Left colon (tissue), 2 donors: ENCODE measurements at places on chromosomes 3 and 15. TPM values are rescaled to one million over a fixed set of nuclear protein-coding genes. Genes with fewer than 3 reads are reported as not detected.

DNA sequence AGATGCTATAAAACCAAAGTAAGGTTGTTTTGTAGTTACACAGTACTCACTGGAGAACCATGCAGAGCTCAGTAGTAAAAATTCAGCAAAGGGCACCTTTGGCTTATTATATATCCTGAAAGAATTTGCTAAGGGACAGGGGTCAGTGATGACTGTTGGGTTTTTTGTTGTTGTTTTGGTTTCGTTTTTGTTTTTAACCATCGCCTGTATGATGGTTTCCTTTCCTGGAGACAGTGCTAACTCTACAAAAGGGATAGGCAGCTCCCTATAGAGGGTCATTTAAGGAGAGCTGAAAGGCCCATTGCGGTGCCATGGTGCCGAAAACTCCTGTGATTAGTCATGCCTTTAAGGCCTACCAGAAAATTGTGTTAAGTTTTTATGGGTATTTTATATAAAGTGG, 118.2 kb upstream of the GOLIM4 start:
- no peak for DNase-seq

GRCh38 chr3:105822171-105823123, 46.4 kb downstream of the CBLB start:
- no peak for DNase-seq

The AEN gene
- 16.9 TPM for total RNA-seq

The NPAP1 gene
- not detected for total RNA-seq

DNA sequence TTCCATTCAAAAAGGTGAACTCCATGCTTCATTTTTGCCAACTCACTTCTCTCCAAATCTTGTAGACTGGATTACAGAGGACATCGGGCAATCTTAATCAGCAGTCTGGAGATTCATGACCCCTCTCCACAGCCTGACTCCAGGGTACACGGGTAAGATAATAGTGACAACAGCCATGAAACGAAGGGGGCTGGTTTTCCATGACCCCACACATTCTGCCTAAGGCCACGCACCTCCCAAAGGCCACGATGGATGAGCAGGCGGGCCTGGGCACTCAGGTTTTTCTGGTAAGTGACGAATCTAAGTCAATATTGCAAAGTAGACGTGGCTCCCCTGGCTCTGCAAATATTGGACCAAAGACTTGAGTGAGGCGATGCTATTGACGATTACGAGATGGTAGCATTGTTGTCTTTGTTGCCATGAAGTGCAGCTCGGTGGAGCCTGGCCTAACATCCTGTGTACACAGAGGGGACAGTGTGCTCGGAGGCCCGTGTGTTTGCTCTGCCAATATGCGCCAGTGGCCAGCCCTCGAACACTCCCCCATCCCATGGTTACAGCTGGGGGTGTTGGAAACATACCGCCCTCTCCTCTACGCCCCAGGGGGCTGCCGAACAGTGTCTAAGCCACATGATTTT, 119.1 kb downstream of the OPA1 start:
- DNase-seq, result no peak

The CSTA gene
- 1.1 TPM for total RNA-seq

The ACP3 gene
- total RNA-seq, result 14.7 TPM

DNA sequence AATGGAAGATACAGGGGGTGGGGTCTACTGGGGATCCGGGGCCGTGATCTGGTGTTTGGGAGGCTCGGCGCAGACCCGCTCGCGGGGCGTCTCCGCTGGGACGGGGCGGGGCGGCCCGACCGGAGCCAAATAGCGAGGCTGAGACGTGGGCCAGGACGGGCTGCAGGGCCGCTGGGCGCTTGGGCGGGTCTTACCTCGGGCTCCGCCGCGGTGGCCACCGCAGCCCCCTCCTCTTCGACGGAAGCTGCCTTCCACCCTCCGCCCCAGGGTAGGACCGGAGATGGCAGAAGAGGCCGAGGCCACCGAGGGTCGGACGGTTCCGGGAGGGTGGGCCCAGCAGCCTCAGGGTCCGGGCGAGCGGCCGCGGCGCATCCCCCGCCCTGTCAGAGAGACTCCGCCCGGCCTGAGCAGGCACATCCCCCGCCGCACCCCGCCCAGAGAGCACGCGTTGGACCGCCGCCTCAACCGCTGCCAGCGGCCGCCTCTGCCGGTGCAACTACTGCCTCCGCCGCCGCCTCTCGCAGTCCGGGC, 399 bp downstream of the MYO9A start:
- peak; percentile 81 for DNase-seq

DNA sequence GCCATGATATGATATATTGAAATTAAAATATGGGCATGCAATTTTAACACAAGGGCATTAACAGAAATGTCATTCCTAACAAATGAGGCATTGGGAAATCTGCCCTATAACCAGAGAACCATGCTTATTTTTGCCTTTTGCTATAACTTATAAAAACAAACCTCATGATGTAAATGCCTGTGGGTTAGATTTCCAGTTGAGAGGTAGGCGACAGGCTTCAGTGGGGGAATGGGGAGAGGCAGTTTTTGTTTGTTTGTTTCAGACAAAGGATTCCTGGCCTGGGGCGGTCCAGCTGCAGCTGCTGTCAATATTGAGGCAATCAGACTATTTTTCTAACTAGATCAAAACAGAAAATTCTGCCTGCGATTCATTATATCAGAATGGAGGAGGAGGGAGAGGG, 490.4 kb upstream of the CFAP20DC start:
- no peak for DNase-seq

- no peak for DNase-seq
Observed at GRCh38 chr15:63572749-63573464, 24.3 kb upstream of the FBXL22 start.

The CCRL2 gene
- 19.4 TPM for total RNA-seq

GRCh38 chr3:42670670-42671069, 14.7 kb upstream of the KLHL40 start:
- no peak for DNase-seq

DNA sequence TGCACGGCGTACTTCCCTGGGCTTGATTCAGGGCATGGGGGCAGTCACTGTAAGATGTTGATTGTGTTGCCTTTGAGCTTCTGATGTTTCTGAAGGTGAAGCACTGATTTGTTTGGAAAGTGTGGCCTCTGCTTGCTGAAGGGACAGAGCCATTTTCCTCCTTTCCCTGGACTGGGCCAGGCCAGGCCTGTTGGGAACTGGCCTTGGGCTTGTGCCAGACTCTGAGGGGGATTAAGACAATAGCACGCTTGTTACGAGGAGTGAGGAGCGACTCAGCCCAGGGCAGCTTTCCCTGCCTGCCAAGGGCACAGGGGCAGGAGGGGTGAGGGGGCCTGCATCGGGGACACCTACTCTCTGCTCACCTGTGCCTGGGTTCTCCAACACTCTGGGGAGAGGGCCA, 42.9 kb downstream of the LINGO1 start:
- DNase-seq, result no peak

The GABRA5 gene
- not detected for total RNA-seq

- DNase-seq, result no peak
Observed at GRCh38 chr15:82943176-82943575, 9.3 kb downstream of the HOMER2 start.

DNA sequence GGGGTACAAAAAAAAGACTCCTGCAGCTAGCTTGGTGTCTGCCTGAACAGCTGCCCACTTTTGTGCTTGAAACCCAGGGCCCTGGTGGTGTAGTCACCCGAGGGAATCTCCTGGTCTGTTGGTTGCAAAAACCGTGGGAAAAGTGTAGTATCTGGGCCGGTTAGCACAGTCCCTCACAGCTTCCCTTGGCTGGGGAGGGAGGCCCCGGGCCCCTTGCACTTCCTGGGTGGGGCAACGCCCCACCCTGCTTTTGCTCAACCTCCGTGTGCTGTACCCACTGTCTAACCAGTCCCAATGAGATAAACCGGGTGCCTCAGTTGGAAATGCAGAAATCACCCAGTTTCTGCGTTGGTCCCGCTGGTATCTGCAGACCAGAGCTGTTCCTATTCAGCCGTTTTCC, 211.7 kb upstream of the ZPLD1 start:
- DNase-seq, result no peak

DNA sequence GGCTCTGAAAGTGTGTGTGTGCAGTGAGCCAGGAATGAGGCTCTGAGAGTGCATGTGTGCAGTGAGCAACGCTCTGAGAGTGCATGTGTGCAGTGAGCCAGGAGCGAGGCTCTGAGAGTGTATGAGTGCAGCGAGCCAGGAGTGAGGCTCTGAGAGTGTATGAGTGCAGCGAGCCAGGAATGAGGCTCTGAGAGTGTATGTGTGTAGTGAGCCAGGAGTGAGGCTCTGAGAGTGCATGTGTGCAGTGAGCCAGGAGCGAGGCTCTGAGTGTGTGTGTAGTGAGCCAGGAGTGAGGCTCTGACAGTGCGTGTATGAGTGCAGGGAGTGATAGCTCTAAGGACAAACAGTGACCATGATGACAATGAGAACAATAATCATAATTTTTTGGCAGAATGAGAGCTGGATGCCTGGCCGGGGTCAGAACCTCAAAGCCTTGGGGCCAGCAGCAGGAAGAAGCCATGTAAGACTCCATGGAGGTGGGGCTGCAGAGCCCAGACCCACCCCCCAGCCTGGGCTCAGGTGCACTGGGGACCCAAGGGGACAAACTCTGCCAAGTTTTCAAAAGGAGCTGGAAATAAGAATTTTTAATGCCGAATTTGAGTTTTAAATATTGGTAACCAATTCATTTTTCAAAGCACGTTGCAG, 85.7 kb upstream of the PRR20G start:
- no peak for DNase-seq

The STAC gene
- total RNA-seq, result 0.78 TPM

The SLC2A2 gene
- total RNA-seq, result not detected

DNA sequence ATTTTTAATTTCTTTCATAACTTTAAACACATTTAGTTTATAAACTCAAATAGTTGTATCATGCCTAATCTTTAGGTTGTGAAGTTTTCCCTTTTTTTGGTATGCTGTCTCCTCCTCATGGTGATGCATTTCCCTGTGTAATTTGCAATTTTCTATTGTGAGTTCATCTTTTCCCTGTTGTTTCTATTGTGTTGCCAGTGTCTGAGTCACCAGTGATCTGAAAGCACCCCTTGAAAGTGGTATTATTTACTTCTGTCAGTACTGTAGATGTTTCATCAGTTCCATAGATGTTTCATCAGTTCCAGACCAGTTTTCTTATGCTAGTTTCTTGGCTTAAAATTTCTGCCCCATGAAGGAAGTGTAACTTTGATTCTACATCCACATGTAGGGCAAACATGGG, 80.6 kb downstream of the OXSM start:
- no peak for DNase-seq

DNA sequence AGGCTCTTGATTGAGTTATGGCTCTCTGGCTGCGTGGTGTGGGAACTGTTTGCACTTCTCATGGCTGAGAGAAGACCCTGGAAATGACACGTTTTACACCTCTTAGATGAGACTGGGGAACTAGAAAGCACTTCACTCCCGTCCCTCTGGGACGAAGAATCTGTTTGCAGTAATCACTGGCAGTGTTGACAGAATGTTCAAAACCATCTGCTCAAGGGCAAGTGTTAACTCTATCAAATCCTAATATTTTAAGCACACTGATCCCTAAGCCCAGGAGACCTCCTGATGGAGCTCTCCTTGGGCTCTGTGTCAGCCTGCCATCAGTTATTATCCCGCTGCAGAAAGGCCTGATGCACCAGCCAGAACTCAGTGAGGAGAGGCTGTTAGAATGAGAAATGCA, 323.8 kb upstream of the DNAJC19 start:
- no peak for DNase-seq

- DNase-seq, result no peak
Observed at GRCh38 chr3:153026026-153026425, 136.0 kb upstream of the RAP2B start.

The GNB4 gene
- 8.3 TPM for total RNA-seq

The OR5H2 gene
- total RNA-seq, result not detected

GRCh38 chr3:5053021-5053831, 68.9 kb upstream of the ARL8B start:
- DNase-seq, result no peak

- DNase-seq, result no peak
Observed at GRCh38 chr15:69591905-69592508, 139.4 kb downstream of the RPLP1 start.

DNA sequence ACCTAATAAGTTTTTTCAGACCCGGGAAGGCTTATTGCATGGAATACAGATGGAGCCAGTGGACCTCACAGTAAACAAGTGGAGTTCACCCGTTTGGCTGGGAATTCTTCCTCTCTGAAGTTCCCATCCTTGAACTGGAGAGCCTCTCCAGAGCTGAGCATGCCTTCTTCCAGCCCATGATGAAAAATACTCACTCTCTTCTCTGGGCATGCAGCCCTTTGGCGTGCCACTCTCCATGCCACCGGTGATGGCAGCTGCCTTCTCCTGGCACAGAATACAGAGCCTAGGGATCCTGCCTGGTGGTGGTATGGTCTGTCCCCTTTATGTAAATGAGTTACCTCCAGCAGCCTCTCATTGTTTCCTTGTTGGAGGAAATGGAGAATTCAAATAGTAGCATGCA, 150.8 kb downstream of the LEKR1 start:
- DNase-seq, result no peak

DNA sequence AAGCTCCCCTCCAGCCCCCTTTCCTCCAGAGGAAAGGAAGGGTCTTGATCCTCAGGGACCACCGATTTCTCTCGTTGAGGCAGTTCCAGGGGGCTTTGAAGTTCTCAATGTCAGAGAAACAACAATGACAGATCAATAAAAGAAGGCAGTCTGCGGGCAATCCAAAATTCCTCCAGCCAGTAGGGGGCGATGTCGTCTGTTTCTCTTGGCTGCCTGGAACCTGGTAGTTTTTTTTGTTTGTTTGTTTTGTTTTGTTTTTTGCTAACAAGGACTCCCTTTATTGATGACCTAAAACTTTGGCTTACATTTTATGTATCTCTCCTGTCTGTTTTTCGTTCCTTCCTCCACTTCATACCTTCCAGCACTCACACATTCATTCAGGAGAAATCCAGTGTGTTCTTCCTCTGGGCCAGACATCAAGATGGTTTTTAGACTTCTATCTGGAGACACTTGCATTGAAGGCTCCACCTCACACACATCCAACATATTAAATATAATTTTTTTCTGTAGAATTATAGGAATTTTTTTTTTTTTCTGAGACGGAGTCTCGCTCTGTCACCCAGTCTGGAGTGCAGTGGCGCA, 276.6 kb downstream of the RPLP1 start:
- no peak for DNase-seq

The PPP1R14D gene
- total RNA-seq, result 171 TPM

GRCh38 chr3:195034541-195034940, 236.4 kb downstream of the XXYLT1 start:
- no peak for DNase-seq

The SERINC4 gene
- 0.12 TPM for total RNA-seq
